H54 (cell line): ENCODE measurements at places on chromosomes 5 and 9.

DNA sequence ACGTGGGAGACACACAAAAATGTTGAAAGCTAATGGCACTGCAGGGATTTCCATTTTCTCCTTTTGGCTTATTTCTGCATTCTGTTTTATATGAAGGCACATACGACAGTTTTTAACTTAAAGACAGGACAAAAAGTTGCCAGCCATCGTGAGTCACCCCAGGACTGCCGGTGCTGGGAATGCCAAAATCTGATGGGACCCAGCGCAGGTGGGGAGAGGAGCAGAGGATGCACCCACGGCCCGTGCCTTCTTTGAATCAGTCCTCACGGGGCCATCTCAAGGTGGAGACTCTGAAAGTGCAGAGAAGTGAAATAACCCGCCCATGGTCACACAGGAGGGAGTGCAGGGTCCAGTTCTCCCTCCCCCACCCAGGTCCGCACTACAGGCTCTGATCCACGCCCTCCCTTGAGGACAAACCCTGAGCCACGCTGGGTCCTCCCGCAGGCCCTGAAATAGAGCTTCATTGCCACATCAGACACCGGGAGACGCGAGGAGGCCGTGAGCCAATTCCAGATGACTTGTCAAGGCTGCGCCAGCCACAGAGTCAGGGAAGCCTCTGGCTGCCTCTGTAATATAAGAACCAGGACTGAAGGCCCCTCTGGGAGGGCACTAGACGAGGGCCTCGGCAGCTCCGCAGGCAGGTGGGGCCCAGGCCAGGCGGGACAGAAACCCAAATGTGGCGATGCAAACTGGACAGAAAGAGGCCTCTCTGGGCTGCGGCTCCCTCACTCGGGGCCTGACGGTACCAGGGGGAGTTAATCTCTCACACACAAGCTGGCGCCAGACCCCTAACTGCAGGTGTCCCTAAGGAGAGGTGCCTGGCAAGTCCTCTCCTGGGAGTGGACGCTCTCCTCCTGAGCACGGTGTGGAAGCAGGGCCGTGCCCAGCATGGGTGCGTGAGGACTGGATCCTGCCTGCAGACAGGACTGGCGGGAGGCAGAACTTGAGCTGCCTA, 22.9 kb downstream of the ADAMTS2 start:
- DNase-seq, result no peak

DNA sequence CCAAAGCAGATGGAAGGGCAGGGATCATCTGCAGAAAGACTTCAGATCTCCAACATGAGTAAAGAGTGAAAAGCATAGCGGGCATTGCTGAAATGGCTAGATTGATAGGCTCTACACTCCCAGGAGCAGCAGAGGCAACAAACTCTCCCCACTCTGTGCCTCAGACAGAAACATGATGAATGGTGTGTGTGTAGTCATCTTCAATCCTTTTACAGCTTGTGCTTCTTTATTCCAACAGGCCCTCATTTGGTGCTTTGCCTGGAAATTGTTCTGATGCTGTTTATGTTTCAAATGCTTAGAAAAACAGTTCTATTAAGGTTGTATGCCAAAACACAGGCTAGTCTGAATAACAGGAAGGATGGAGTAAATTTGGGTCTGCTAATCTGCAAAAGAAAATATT, 176.2 kb downstream of the DMRTA1 start:
- DNase-seq, result no peak

- DNase-seq, result no peak
Measured at GRCh38 chr5:92562065-92562464, 1019.0 kb downstream of the NR2F1-AS1 start.

- DNase-seq, result no peak
Measured at GRCh38 chr5:169944922-169945680, 35.2 kb downstream of the INSYN2B start.

- DNase-seq, result no peak
Measured at GRCh38 chr9:37032713-37033112, 1.4 kb downstream of the PAX5 start.

GRCh38 chr5:137207023-137207760, 291.9 kb downstream of the SPOCK1 start:
- DNase-seq, result no peak

DNA sequence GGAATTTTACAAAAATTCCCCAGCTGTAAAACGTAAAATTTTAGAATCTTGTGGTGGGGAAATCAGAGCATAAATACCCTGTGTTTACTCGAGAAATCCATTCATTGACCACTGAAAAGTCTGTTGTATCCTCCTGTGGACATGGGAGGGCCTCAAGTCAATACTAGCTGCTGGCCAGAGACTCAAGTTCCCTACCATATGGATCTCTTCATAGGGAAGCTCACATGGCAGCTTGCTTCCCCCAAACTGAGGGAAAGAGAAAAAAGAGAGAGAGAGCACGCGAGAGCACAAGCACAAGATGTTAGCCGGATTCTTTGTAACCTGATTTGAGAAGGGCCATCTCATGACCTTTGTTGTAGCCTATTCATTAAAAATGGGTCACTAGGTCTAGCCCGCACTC, 591.9 kb downstream of the LRRC70 start:
- DNase-seq, result no peak

DNA sequence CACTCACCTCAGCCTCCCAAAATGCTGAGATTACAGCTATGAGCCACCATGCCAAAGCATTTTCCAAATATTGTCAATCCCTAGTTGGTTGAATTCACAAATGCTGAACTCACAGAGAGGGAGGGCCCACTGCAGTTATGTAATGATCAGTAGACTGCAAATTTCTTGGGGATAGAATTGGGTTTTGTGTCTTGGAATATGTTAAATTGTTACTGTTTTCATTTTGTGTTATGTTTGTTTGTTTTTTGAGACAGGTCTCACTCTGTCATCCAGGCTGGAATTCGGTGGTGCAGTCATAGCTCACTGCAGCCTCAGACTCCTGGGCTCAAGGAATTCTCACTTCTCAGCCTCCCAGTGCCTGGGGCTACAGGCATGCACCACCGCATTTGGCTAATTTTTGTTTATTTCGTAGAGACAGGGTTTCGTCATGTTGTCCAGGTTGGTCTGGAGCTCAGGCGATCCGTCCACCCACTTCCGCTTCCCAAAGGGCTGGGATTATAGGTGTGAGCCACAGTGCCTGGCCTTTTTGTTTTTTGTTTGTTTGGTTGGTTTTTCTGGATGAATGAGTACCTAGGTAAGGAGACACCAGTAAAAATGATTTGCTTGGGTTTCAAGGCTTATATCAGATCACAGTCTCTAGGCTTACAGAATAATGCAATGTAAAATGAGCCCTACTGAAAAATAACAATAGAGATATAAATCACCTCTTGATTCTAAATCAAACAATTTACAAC, 31.5 kb upstream of the LMNB1 start:
- DNase-seq, result no peak

DNA sequence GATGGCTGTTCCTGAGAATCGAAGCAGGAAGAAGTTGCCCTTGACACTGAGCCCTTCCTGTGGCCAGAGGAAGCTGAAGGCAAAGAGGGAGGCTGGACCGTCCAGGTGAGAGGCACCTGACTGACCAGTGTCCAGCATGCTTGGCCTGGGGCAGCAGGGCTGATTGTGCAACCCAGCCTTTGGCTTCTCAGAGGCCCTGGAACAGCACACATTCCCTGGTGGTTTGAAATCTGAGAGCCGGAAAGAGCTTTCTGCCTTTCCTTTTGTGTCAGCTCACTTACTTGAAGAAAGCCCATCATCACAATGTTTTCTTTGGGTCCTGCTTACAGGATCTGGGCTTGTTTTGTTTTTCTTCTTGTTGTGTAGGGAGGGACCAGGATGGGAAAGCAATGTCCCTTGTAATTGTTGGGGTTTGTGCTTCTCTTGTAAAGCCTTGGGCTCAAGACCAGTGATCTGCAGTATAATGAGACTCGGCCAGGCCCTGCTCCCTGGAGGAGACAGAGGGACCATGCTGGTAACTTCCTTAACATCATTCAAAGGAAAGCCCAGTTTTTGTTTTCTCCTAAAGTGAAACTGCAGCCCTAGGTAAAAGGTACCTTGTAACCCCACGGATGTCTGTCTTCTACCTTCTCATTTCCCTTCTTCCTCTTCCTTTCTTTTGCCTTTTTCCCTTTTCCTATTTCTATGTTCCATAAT, 213.7 kb downstream of the NXNL2 start:
- DNase-seq, result no peak

DNA sequence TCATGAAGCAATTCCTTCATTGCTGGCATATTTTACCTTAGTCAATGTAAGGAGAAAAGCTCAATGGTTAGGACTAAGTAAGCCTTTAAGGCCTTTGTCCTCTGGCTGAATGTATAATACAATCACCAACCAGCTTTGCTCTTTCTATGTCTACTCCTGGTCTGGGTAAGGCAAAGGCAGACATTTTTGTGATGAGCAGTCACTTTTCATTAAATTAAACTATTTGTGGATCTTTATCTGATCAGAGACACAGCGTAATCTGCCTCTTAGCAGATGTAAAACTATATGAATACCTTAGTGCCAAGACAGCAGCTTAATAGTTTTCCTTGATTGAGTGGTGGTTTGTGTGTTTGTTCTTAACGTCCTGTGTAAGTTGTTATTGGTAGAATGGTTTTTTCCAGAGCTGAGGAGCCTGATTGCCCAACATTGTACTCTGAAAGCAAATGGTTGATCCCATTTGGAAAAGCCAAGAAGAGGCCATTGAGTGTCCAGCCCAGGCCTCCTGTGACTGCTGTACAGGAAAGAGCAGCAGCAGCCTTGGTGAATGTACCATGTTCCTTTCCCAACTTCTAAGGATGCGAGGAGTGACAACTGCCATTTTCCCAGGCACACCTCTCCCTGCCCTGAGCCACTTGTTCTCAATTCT, 16.5 kb upstream of the CXXC5 start:
- no peak for DNase-seq

- no peak for DNase-seq
Measured at GRCh38 chr9:76333964-76334363, 60.3 kb downstream of the RFK start.

DNA sequence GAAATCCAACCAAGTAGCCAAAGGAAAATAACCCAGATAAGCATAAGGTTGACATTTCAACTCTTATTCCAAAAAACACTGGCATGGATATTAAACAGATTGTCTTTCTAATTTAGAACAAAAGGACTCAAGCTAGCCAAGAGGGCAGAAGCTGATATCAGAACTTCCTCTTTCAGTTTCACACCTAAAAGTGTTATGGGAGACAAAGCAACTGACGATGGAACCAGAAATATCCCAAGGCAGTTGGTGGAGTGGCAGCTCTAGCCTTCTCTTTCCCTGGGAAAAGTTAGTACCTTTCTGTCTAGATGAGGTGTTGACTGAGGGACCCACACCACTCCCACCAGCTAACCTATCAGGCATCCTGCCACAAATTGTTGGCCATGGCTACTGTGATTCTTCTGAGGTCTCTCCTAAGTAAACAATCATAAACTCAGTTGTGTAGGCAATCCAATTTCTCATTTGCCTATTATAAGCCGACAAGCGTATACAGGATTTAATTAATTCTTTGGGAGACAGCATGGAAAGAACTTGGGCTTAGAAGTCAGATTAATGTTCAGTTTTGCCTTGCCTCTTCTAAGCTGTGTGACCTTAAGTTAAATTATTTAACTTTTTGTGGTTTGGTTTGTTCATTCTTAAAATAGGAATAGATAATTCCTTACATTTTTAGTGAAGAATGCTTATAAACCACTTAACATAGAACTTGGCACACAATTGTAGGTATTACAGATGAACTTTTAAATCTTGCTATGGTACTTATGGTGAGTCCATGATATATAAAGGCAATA, 110.9 kb upstream of the ADAMTSL1 start:
- DNase-seq, result no peak

DNA sequence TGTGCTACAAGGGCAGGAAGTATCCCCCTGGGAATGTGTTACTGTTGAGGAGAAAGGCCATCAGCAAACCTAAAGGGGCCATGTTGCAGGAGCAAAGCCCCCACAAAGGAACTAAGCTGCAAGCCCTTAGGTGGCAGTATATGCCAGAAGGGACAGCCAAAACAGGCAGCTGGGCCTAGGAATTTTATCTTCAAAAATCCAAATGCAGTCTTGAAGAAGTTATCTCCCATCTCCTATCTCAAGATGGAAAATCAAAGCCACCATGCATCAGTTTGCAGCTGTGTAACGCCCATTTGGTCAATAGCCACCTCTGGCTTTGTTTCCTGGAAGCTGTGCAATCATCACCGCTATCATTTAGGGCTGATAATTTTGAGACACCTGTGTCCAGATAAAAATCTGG, 400.3 kb downstream of the ARHGEF28 start:
- no peak for DNase-seq

DNA sequence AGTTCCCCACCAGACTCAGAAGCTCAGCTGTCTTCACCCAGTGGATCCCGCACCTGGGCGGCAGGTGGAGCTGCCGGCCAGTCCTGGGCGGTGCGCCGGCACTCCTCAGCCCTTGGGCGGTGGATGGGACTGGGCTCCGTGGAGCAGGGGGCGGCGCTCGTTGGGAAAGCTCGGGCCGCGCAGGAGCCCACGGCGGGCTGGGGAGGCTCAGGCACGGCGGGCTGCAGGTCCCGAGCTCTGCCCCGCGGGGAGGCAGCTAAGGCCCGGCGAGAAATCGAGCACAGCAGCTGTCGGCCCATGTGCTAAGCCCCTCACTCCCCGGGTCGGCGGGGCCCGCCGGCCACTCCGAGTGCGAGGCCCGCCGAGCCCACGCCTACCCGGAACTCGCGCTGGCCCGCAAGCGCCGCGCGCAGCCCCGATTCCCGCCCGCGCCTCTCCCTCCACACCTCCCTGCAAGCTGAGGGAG, 560.0 kb downstream of the BRINP1 start:
- DNase-seq, result no peak

GRCh38 chr5:45737153-45737552, 41.0 kb upstream of the HCN1 start:
- DNase-seq, result peak; percentile 4

DNA sequence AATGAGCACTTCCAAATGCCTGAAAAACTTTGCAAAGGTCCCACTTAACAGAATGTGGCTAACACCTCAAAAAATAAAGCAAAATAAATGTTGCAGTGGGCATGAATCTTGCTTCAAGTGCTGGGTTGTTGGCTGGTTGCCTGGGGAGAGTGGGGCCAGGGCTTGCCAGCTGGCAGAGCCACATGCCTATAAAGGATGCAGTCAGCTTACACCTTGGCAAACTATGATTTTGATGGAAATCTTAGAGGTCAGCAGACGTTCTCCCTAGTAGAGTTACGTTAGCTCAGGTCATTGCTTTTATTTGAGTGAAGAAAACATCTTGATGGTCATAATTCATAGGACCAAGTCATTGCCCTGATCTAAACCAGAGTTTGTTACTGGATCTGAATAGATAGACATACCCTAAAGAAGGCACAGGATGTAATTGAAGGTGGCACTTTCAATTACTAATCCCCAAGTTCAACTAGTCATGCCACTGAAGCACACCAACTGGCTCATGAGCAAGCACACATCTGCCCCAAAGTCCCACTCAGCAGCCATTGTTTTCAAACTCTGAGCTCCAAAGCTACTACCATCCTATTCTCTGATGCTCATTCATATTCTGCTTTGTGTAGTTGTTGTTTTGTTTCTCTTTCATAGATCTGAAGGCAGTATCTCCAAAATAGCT, 51.2 kb upstream of the ZSWIM6 start:
- no peak for DNase-seq

DNA sequence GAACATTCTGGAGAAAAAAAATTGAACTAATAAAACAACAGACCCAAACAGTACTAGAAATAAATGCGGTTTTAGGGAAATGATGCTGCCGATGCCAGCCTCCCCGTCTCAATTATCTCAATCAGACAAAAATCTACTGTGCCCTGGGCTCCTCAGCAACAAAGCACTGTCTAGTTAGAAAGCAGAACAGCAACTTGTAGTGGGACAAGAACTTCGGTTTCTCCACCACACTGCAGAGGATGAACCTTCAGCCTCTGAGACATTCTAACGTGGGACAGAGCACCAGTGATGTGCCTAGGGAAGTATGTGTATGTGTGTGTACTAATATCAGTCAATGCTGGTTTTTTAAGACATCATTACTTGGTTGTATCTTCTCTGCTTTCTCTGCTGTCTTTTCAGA, 11.1 kb upstream of the CAST start:
- DNase-seq, result no peak

GRCh38 chr5:16128944-16129343, 50.6 kb downstream of the MARCHF11 start:
- no peak for DNase-seq
